ENCODE measurements at places on chromosomes 3 and 15.

DNA sequence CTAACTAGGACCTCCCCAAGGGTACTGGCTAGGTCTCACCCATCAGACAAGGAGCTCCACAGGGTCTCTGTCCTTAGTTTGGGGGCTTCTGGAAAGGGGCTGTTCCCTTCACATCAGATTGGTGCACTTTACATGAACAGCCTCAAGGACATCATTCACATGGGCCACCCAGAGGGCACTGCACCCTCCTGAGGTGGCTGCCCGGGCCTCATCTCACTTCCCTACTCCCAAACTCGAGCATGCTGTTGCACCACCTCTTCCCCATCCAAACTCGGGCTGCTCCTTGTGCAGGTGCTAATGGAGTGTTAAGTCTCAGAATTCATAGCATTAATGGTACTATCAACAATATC, 48.1 kb downstream of the RAB11A start:
- no peak for DNase-seq

DNA sequence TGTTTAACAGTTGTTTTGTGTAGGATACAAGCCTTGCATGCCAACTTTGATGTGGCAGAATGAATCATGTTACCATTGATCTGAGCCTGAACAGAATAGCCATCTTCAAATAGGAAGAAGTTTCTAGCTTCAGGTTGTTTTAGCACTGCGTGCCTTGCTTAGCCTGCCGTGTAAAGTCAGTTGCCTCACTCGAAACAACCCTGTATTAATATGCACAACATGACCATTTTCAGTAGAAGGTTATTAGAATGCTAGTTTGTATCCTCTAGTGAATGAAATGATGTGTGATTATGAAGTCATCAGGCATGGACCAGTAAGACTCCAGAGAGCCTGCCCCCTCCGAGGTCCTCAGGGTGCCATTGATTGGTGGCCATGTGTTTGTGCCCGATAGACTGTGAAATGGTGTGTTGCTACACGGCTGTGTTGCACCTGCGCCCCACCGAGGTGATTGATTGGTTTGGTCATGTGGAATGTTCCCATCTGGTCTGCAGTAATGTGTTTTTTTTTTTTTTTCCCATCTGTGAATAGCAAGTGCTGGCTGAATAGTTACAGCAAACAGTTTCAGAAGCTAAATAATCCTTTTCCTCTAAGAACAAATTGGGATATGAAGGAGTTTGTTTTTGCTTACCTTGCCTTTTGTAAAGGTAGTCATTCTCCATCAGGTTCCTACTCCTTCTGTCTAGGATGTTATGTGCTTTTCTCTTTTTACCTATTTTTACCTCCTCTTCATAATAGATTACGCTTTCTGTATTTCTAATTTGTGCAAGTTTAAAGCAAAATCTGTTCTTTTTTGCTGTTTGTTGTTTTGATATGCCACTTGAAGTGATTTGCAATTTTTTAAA, 214.9 kb downstream of the TCF12 start:
- no peak for DNase-seq

- DNase-seq: no peak
Measured at GRCh38 chr3:161489395-161489794, 7.2 kb upstream of the OTOL1 start.

- DNase-seq: no peak
Measured at GRCh38 chr3:140023616-140024530, 88.9 kb downstream of the CLSTN2 start.

DNA sequence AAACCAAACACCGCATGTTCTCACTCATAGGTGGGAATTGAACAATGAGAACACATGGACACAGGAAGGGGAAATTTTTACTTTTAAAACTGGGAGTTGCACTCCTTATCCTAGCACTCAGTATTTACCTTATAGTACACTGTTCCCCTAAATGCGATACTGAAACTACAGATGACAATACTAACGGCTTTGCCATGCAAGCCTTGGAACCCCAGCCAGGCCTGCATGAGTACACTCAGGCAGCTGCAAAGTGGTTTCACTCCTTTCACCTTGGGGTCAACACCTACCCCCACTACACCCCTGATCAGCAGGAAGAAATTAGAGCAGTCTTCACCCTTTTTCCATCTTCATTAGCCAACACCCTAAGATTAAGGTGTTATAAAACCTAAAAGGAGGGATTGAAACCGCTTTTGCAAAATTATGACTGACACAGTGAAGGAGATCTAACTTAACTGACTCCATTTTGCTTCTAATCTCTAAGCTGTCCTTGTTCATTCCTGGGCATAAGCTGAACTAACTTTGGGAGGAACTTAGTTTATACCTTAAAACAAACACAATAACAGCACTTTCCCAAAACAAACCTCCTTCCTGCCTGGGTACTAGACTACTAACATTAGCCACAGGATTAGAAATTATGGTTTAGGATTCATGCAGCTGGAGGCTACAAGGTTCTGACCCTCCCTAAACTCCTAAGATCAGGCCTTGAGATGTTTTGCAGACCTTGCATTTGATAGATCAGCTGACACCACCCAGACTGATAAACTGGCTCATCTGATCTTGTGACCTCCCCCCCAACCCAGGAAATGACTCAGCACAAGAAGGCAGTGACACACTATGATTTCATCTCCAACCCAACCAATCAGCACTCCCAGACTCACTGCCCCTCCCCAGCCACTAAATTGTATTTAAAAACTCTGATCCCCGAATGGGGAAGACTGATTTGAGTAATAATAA, 452.1 kb upstream of the PPP2R3A start:
- DNase-seq: no peak

DNA sequence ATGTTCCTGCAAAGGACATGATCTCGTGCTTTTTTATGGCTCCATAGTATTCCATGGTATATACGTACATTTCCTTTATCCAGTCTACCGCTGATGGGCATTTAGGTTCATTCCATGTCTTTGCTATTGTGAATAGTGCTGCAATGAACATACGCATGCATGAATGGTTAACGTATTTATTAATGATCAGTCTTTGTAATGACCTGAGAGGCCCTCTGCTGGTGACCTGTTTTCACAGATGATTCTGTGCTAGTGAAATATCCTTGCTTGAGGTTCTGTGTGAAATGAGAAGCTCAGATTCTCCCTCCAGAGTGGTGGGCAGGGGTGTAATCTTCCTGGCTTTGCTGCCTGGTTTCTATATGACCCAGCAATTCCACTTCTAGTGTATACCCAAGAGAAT, 160.2 kb upstream of the RASGRP1 start:
- no peak for DNase-seq

DNA sequence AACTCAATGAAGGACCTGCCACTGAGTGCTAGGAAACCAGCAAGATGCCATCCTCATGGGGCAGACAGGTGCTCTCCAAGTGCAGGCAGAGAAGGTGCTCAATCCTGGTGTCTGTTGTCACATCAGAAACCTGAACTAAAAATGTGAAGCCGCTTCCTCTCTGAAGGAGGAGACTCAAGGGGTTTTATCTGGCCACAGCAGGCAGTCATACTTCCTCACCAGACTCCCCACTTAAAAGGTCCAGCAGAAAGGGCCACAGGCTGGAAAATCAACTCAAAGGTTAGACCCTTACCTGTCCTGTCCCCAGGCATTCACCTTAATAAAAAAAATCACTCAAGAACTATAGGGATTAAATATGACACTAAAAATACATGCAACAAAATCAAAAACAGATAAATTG, 4.8 kb downstream of the CCDC12 start:
- DNase-seq: no peak

GRCh38 chr15:71054286-71054952, 60.9 kb upstream of the THSD4 start:
- DNase-seq: no peak

DNA sequence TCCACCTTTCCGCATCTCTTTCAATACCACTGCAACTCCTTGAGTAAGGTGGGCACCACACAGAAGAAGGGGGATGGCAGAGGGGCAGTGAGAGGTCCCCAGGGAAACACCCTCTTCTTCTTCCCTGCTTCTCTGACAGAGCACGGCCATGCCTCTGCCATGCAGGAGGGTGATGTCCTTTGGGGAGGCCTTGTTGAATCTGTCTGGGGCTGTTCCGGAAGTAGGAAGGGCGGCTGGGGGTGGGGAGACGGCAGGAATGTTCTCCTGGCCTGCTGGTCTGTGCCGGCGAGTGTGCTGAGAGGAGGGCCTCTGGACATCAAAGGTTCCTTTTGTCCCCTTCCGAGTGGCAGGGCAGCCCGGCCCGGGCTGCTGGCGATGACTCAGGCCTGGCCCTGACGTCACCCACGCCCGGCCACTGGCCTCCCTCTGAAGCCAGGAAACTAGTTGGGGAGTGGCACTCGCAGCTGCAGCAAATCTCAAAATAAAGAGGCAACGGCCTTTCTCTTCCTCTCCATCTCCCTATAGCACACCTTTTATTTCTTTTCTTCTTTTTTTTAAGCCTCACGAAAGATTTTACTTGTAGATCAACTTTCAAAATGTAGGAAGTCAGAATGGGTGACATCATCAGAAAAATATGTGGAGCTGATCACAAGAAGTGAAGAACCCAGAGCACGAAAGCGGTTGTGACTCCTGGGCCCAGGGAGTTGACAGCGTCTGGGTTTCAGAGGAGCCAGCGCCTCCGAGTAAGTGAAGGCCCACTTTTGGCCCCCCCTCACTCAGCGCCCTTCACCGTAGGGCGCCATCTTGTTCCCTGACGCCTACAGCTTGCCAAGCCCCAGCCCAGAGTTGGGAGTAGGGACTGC, at the start of gene ZBTB38:
Gene ZBTB38, plus strand, starts transcription at position 443 of the 863 bp plus-strand sequence. CDS start 73,885 bp downstream, outside the sequence.
- no peak for DNase-seq

GRCh38 chr3:86921971-86922680, 68.8 kb downstream of the VGLL3 start:
- DNase-seq: no peak

DNA sequence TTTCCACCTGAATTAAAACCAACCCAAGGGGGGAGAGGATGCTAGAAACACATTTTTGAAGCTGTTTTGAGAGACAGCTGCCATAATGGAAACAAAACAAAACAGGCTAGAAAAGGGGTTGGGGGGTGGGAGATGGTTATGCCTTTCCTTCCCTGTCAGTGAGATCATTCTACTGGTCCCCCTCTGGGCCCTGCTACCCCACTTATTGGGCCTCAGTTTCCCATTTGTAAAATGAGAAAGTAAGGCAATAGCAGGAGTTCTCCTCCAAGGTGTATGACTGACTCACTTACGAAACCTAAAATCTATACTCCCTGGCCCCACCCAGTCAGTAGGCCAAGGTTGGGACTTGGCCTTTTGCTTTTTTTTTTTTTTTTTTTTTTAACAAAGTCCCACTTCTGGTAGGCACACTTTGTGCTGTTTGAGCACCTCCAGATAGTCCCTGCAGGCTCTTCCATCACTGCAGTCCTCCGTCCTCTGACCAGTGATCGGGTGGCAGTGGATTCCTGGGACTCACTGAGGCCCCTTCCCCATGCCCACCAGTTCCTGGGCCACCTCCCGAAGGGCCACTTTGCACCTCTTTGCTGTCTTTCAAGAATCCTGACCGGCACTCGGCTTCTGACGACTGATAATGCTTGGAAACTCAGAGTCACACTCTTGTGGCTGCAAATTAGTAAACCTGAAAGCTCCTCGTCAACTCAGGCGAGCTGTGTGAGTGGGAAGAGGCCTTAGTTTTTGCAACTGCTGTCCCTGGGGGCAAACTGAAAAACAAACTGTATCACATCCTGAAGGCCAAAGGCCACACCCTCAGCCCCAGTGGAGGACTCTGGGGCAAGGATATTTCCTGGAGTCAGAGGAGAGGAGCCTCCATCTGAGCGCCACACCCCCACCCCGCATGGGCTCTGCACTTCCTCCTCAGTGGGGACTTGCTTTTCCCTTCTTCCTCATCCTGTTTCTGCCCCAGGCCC, 6.7 kb upstream of the PSTPIP1 start:
- DNase-seq: no peak

DNA sequence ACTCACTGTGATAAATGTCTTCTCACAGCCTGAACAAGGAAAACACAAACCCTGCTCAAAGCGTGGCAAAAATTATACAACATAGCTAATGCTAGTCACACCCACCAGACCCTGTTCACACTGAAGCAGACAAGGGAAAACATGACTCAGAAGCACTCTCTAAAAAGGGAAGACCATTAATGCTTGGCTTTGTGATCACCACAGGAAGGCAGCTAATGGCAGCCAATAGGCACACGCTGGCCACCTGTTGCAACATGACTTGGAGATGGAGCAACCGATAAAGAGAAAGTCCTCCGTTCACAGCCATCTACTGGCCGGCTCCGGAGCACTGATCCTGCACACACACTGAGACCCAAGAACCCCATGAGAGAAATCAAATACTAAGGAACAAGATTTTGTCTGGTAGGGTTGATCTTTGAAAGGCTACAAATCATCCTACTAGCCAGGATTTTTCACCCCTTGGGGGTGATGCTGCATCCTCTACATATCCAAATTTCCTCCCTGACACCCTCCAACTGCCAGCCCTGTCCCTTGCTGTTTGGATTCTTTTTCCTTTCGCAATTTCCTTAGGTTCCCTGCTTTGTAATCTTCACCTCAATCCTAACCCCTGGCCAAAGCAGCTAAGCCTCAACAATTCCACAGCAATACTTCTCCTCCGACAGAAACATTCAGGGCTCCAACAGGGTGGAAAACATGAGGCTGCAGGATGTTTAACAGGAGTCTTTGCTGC, 3.2 kb downstream of the ZXDC start:
- no peak for DNase-seq

DNA sequence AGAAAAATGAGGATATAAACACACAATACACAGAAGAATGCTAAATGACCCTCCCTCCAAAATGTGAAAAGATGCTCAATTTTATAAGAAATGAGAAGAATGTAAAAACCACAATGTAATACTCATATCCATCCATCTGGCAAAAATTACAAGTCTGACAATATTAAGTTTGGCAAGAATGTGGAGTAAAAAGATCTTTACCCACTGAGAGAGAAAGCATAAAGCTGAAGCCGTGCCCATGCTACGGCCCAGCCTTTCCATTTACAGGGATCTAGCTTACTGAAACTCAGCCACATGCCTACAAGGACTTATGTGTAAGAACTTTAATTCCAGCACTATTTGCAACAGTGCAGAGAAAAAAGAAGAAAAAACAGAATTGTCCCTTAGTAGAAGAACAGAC, 42.9 kb downstream of the ATP13A3 start:
- no peak for DNase-seq
